ENCODE measurements at places on chromosomes 3 and 15.

GRCh38 chr3:58071480-58071971, 63.3 kb downstream of the FLNB start:
- no peak for DNase-seq

DNA sequence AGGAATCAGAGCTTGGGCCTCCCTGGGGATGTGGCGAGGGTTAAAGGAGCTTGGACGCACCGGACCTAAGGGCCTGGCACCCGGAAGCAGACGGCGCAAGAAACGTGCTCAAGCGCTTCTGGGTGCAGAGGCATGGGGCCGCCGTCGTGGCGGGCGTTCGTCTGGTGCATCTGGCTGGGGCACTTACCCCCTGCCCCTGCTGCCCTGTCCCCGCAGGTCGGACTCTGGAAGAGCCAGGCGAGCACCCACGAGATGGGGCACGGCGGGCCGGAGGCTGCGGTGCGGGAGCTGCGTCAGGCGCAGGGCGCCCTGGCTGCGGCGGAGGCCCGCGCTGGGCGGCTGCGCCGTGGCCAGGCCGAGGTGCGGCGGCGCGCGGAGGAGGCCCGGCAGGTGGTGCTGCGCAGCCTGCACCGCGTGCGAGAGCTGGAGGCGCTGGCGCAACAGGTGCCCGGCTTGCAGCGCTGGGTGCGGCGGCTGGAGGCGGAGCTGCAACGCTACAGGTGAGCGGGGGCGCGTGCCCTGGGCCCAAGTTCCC, 2.5 kb downstream of the EFCC1 start:
- peak; percentile 54 for DNase-seq

DNA sequence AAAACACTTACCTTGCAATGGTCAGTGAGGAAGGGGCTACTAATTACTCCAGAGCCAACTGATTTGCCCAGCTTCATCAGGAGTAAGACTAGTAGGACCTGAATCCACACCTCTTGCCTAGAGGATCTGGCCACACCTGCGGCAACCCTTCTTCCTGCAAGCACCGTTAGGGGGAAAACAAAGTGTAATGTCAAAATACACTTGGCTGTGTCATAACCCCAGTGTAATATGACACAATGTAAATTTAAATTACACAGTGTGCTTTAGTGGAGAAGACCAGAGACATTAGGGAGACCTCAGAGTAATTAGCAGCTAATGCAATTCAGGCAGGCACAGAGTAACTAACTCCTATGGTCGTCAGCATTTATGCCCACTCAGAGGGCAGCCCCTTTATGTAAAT, 308.5 kb upstream of the ARRDC4 start:
- DNase-seq: no peak

GRCh38 chr15:66789029-66790025, 87.3 kb downstream of the SMAD6 start:
- DNase-seq: no peak

GRCh38 chr15:78130466-78131294, 565 bp downstream of the CIB2 start:
- DNase-seq: peak; percentile 32

DNA sequence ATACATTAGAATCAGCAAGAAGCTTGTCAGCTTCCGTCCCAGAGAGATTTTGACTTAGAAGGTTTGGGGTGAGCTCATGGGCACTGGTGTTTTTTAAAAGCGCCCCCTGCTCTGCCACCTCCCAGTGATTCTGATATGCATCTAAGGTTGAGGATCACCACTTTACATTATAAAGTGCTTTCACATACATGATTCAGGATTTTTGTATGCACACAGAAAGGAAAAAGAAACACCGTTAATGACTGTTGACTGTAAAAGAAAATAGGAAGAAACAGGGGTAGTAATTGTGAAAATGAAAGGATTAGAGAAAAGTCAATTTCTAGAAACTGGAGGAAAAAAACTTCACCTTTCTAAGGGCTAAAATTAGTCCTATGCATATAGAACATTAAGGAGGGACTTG, 104.9 kb upstream of the ZBED2 start:
- DNase-seq: peak; percentile 12

- DNase-seq: no peak
Observed at GRCh38 chr15:82768414-82769054, 37.3 kb downstream of the FSD2 start.

GRCh38 chr3:171783086-171783485, 27.2 kb downstream of the PLD1 start:
- no peak for DNase-seq

GRCh38 chr3:174158674-174159073, 700.5 kb upstream of the NAALADL2 start:
- no peak for DNase-seq

GRCh38 chr3:194879126-194879877, 193.6 kb downstream of the FAM43A start:
- DNase-seq: no peak

DNA sequence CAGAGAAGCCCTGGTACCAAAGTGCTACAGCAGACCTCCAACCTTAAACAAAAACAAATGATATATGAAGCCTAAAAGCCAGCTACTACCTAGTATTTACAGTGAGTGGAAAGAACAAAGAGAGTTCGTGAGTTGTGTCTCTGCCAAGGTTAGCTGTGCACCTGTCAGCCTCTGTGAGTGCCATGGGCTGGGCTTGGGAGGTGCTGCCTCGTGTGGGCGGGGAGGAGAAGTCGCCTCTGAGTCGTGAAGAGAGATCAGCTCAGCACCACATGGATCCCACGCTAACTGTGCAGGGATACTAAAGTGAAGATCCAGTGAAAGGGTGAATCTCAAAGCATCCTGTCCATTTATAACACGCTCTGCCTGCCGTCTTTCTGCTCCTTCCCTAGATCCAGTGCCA, 101.9 kb downstream of the CHDH start:
- no peak for DNase-seq

- DNase-seq: no peak
Observed at GRCh38 chr3:71491154-71491752, 92.3 kb downstream of the FOXP1 start.

DNA sequence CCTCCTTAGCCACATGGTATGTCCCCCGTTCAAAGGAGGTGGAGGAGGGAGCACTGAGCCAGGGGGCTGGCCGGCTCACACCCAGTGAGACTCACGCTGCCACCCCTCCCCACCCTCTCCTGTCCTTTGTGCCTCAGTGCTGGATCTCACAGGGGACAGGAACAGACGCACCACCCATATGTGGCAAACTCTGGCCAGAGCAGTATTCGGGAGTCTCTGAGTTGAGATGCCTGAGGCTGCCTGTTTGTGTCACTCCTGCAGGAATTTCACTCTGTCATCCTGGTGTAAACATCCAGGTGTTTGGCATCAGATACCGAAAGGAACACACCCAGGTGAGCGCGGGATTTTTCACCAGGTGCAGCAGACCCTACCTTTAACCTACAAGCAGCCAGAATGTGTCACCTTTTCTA, 25.7 kb downstream of the RGMA start:
- DNase-seq: no peak

DNA sequence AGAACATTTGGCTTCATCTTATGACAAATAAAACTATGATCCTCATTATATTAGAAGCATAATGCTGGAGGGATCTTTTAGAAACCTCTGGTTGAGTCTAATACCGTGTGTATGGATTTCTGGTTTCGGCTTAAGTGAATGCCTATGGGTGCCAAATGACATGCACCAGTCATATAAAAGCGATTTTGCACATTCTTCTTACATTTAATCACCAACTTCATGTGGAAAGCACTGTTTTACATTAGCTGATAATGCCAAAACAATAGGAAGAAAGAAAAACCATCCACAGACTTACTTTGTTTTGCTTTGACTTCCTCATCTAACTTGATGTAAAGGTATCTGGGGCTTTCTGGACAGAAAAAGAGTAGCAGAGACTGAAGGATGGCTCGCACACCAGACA, 20.9 kb downstream of the SLC2A2 start:
- DNase-seq: no peak

DNA sequence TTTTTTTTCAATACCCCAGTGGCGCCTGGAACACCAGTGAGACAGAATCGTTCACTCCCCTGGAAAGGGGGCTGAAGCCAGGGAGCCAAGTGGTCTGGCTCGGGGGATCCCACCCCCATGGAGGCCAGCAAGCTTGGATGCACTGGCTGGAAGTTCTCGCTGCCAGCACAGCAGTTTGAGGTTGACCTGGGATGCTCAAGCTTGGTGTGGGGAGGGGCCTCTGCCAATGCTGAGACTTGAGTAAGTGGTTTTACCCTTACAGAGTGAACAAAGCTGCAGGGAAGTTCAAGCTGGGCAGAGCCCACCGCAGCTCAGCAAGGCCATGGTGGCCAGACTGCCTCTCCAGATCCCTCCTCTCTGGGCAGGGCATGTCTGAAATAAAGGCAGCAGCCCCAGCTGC, 276.2 kb upstream of the CNTN6 start:
- DNase-seq: no peak

- no peak for DNase-seq
Observed at GRCh38 chr3:139318826-139319225, 25.0 kb upstream of the MRPS22 start.

GRCh38 chr15:72890043-72890442, 106.5 kb upstream of the ADPGK start:
- DNase-seq: no peak

DNA sequence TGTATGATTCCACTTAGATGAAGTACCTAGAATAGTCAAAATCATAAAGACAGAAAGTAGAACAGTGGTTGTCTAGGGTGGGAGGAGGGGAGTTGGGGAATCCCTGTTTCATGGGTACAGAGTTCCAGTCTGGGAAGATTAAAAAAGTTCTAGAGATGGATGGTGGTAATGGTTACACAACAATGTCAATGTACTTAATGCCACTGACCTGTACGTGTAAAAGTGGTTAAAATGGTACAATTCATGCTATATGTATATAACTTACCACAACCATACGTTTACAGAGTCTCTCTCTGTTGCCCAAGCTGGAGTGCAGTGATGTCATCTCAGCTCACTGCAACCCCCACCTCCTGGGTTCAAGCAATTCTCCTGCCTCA, 6.5 kb downstream of the SFMBT1 start:
- DNase-seq: no peak

GRCh38 chr3:169311381-169311780, 352.1 kb downstream of the MECOM start:
- DNase-seq: no peak

GRCh38 chr3:98971169-98971681, 69.7 kb upstream of the DCBLD2 start:
- no peak for DNase-seq

DNA sequence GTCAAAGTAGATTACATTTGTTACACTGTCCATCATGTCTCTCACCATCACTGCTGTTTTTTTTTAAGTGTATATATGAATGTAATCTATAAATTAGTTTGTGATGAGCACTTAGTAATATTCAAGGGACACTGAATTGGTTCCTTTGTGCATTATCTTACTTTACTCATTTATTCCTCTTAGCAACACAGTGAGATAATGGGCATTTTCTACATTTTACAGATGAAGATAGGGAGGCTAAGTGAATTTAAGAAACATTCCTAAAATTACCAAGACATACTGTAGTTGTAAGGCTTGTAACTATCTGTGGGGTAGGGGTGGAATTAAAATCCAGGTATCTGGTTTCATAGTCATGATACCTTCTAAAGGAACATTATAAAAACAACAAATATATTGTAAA, 33.9 kb downstream of the VPS8 start:
- no peak for DNase-seq

DNA sequence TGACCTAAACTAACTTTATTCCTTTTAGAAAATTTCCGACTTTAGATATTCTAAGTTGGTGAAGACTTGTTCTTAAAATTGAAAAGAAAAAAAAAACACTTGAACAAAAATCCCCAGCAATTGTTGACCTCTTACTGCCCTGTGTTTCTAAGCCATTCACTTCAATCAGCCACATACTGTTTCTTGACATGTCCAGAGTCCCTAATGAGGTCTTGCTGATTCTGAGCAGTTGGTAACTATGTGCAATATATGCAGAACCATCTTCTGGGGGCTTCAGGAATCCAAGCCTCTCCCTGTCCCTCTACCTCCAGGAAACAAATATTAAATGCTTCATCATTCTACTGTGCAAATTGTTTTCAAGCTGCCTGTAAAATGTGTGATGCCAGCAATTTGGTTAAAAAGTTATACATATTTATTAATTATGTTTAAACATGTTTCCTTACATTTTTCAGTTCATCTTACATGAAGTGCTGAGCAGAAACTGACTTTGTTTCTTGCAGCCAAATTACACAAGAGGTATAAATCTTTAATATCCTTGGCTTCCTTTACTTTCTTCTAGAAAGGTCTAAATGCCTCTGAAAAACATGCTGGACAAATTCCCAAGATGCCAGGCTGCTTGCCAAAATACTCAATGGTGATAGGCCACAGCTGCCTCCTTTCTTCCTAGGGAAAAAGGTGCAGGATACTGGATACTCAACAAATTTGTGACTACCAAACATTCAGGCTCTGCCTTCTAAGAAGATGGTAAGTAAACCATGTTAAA, 19.8 kb upstream of the GYG1 start:
- DNase-seq: no peak

DNA sequence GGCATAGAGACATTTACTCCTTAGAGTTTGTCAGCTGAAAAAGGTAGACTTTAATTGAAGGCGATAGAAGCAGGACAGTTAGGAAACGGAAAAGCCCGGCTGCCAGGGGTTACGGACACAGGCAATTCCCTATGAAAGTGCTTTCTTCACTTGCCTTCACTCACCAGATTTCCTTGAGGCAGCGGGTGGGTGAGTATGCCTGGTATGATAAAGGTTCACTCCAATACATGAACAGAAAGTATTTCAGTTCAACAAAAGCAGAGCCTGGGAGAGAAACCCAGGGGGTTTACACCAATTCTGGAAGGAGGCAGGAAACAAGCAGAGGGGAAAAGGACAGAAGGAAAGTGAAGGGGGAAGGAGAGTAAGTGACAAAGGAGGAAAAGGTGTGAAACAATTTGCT, 53.9 kb downstream of the QTRT2 start:
- no peak for DNase-seq

DNA sequence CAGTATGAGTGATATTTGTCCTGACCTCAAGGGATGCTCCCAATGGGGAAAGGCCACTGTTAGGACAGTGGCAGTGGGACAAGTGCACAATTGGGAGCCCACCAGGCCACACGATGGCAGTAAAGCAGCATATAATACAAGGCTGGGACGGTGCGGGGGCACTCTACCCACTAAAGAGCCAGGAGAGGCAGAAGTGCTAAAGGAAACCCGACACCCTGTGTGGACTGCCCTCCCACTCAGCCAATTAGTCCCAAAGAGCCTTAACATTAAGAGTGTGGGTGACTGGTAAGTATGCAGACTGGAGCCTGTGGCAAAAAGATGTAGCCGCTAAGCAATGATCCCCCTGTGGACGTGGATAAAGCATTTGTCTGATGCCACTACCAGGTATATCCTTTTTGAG, 8.2 kb upstream of the ZNF589 start:
- peak; percentile 67 for DNase-seq

GRCh38 chr3:37762698-37763097, 99.0 kb upstream of the CTDSPL start:
- DNase-seq: no peak

GRCh38 chr15:42018306-42019224, 2.3 kb downstream of the PLA2G4E start:
- no peak for DNase-seq

GRCh38 chr3:186124592-186124991, 15.7 kb upstream of the ETV5 start:
- DNase-seq: no peak

DNA sequence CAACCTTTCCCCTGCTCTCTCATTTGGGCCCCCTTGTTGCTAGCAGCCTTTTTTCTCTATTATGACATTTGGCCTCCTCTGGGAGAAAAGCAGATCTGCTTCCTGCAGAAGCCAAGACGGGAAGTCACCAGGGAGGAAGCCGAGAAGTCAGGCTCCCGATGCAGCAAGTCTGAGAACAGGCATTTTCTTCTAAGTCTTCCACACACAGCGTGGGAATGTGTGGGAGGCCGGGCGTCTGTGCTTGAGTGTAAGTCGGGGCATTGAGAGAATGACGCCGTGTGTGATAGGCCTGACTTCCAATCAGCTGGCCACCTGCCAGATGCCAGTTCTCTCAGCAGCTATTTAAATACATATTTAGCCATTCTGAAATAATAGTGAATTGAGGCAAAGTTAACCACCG, 75.8 kb upstream of the FAM98B start:
- DNase-seq: no peak
